ENCODE measurements at places on chromosomes 11 and 22.

DNA sequence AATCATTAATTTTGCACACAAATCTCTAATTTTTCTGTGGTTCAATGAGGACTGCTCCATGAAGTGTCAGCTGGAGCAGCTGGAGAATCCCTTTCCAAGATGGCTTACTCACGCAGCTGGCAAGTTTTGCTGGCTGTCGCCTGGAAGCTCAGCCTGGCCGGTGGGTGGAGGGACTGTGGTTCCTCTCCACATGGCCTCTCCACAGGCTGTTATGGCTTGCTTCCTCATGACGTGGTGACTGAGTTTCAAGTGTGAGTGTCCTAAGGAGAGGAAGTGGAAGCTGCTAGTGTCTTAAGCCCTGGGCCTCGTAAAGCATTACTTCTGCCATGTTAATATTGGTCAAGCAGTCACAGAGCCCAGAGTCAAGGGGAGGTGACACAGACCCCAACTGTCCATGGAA lies 14.0 kb upstream of the NRIP3 start:
- DNase-seq = peak; percentile 84

DNA sequence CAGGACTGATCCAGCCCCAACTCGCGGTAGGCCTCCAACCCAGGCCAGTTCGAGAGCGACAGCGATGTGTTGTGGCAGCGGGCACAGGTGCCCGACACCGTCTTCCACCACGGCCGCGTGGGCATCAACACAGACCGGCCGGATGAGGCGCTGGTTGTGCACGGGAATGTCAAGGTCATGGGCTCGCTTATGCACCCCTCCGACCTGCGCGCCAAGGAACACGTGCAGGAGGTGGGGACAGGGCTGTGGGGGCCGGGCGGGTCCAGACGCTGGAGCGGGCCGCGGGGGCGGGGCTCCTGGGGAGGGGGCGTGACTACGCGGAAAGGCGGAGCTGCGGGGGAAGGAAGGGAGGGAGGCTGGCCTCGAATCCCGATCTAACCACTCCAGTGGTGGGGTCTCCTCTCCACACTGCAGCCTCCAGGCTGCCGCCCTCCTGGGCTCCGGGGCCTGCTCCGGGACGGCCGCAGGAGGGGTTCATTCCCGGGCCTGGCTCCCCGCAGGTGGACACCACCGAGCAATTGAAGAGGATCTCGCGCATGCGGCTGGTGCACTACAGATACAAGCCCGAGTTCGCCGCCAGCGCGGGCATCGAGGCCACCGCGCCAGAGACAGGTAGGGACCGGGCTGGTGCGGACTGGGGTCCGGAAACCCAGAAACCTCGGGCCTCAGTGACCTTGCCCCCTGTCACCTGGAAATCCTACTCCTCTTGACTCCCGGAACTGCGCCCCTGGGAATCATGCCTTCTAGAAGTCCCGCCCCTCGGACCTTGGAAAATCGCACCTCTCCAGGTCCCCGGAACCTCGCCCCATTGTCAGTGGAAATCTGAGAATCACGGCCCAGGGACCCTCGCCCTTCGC lies 14.9 kb downstream of the TMEM258 start:
- DNase-seq = no peak

DNA sequence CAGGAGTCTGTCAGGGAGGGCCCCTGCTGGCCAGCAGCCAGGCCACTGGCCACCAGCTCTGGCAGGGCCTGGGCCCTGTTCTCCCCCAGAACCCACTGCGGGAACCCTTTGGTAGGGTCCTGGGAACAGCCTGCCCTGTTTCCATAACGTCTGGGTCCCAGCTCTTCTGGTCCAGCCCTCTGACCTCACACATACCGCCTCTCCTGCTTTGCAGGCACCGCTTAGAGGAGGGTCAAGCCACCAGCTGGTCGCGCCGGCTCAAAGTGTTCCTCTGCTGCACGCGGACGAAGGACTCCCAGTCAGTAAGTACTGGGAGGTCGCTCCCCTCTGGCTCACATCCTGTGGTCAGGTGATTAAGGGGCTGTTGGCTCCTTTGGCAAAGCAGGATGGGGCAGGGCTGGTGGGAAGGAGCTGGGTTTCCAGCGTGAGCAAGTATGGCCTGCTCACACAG lies 26.6 kb upstream of the MYRF start:
- no peak for DNase-seq

- no peak for DNase-seq
Measured at GRCh38 chr11:107651672-107652071, 60.2 kb downstream of the SLN start.

DNA sequence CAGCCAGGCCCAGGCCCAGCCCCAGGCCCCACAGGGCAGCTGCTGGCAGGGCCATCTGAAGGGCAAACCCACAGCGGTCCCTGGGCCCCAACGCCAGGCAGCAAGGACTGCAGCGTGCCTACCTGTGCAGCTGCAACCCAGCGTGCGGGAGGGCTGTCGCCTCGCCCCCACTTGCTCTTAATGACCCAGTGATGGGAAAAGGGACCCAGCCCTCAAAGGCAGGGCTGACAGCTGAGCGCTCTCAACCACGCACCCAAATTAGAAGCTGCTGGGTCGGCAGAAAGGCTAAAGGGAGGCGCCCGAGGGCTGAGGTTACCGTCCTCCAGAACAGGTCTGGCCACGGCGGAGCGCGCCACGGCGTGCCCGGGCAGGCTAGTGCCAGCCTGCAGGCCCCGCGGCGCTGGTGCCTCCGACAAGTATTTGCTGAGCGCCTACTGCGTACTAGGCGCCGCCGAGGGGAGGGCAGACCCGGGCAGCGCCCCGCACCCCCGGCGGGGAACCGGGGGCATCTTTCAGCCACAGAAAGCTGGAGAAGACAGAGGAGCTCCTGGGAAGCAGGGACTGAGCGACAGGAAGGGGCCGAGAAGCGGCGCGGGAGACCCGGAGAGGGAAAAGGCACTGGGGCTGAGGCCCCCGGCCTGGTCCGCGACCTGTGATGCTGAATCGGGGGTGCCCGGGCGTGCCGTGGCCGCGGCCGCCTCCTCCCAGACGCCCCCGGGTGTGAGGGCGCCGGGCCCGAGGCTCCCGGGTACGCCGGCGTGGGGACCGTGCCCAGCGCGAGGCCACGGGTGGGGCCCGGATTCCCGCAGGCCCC lies 773 bp downstream of the HRAS start:
- peak; percentile 80 for DNase-seq

DNA sequence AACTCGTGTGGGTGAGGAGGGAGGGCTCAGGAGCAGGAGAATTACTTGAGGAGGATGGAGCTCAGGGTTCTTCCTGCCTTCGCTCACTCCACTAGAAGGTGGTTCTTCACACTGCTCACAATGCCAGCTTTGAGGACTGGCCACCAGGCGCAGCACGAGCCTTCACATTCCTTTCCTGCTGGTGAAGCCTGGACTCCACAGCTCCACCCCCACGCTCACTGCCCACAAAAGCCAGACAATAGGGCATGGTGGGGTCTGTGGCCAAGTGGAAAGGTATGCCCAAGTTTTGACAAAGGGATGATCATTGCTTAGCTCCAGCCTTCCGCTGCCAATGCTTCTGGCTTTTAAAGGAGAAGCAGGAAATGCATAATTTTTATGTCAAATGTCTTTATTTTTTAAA lies 58.0 kb upstream of the FADD start:
- no peak for DNase-seq

DNA sequence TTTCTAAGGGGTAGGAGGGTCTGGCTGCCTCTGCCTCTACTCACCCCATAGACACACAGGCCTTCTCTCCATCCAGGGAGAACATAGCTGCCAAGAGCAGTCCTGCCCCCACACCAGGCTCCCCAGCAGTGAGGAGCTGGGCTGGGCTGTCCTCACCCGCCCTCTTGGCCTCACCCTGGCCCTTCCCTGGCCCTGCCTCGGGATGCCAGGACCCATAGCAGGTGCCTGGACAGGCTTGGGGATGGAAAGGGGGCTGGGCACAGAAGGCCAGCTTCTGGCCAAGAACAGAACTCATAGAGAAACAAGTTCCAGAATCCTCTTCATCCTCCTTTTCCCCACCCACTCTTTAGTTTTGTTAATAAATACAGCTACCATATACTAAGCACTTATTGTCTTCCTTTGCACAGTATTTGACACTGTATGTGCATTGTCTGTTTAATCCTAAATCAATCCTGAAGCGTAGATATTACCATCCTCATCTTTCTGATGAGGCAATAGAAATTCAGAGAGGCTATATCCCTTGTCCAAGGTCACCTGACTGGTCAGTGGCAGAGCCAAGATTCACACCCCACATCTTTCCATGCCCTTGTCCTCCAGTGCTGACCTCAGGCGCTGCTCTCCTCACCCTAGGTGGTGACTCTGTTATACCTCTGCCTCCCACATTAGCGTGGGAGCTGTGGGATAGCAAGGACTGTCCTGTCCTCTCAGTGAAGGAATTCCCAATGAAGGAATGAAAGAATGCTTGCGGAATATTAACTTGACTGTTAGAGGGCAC lies 22.0 kb upstream of the MYOD1 start:
- no peak for DNase-seq

- DNase-seq = no peak
Measured at GRCh38 chr11:46930089-46930488, 6.5 kb upstream of the CSTPP1 start.

DNA sequence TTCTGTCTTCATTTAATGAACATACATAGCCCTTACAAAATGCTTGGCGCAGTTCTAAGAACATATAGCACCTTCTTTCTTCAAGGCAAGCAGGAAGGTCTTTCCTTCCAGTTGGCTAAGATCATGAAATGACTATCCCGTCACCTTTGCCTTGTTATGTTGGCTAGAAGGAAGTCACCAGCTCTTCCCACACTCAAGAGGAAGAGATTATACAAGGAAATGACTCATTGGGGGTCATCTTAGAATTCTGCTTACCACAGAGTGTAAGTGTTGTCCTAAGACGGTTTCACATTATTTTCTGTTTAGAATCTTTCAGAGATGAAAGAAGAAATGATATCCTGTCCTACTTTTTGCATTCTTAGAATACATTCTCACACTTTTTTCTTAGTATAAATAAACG lies 808.0 kb upstream of the LUZP2 start:
- DNase-seq = no peak

DNA sequence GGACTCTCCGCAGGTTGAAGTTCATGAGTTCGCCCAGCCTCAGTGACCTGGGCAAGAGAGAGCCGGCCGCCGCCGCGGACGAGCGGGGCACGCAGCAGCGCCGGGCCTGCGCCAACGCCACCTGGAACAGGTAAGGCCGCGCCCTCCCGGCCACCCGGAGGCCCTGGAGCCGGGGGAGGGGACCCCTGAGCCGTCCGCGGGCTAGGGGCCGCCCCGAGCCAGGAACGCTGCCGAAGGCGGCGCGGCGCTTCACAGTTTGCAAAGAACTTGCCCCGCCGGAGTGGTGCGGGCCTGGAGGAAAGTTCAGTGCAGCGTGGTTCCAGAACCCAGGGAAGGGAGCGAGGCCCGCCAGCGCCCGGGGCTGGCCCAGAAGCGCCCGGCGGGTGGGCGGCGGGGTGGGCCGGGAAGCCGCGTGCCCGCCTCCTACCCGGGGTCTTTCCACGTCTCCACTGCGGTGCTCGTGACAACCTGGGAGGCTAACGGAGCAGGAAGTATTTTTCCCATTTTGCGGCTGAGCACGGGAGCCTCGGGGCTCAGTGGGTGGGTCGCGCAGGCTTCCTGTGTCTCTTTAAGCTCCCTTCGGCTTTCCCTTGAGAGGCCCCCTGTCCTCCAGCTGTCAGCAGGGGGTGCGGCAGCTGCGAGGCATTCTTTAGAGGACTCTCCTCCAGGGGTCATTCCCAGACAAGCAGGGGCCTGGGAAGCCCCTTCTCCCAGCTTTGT lies 635 bp downstream of the PRR5 start:
- DNase-seq = no peak

DNA sequence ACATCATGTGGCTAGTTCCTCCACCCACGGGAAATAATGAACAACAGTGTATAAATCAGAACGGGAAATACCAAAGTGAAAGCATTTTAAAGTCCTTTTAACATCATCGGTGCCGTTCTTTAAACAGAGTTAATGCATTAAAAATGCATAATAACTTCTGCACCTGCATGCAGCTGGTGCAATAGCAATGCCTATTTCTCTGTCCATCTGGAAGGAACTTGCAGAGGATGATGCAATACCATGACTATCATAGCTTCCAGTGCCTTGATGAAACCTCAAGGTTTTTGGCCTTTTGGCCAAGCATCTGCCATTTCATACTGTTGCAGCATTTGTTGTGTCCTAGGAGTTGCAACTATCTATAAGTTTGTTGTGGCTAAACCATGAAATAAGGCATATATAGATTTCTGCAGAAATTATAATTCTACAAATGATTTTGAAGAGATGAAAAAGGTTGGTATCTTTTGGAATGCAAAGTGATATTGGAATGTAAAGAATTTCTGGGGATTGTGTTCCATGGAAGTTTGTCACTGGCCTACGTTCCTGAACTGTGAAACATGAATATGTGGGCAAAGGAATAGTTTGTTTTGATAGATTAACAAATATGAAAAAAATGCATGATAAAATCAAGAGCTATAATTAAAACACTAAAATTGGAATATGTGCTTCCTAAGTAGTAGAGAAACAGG lies 9.8 kb upstream of the EIF3F start:
- no peak for DNase-seq

GRCh38 chr11:81071606-81072005 lies 1630.8 kb upstream of the TENM4 start:
- DNase-seq = no peak

DNA sequence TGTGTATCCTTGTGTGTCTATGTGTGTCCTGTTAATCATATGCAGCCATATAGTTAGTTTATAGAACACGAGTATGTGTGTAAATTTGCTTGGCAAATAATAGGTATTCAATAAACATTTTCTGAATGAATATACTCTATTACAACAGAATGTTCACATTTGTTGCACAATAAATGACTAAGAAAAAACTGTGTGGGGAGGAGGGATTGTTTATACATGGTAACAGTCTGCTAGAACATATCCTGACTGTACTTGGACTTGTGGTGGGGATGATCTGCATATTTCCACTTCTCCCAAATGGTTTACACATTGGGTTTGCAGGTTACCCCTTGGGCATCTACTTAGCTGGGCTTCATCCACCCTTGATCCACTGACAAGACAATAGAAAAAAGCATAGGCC lies 194.6 kb downstream of the INSC start:
- DNase-seq = no peak

DNA sequence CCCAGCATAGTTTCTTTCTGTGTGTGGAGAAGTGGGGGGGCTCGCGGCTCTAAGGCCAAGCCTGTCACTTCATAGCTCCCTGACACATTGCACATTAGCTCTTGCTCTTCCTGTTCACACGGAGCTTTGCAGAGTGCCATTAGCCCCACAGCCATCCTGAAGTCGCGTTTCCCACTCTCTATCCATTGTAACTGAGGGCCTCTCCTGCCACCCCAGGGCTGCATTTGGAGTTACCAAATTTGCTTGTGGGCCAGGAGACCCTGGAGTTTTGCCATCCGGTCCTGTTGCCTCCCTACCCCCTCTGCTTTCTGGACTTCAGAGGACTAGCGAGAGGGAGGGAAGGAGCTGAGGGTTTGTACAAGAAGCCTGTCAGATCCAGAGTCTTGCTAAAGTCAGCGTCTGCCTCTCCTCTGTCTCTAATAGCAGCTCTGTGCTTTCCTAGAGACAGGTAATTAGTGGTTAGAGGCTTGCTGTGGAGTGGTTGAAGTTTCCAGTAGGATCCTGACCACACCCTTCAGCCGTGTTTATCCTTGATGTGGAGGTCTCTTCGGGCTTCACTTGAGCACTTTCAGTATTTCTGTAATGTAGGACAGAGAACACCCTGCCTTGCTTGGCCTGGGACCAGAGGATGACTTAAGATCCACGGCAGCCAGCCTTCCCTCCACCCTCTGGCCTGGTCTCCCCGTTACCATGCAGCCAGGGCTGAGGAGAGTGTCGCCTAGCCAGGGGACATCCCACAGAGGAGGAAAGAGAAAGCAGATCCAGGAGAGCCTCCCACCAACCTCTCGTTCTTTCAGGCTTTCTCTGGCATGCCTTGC lies 14.1 kb downstream of the DCPS start:
- peak; percentile 86 for DNase-seq

GRCh38 chr11:85811624-85812023 lies 683 bp upstream of the SYTL2 start:
- DNase-seq = no peak

GRCh38 chr11:94740083-94741021 lies 27.8 kb upstream of the AMOTL1 start:
- DNase-seq = peak; percentile 87
